ENCODE measurements at places on chromosomes 1 and 21. TPM values are rescaled to one million over a fixed set of nuclear protein-coding genes. Genes with fewer than 3 reads are reported as not detected.
A peak's percentile ranks its signal among the peaks of the same experiment; 100 is the strongest.

LCK gene
- not detected for total RNA-seq

FAM151A gene
- not detected for total RNA-seq

FNDC5 gene
- total RNA-seq = 0.84 TPM

GPA33 gene
- total RNA-seq = not detected

GRCh38 chr21:16942703-16943102, 570.1 kb upstream of the CXADR start:
- peak; percentile 9 for DNase-seq

GRCh38 chr1:63073309-63074306, 248.8 kb upstream of the FOXD3 start:
- no peak for DNase-seq

DNA sequence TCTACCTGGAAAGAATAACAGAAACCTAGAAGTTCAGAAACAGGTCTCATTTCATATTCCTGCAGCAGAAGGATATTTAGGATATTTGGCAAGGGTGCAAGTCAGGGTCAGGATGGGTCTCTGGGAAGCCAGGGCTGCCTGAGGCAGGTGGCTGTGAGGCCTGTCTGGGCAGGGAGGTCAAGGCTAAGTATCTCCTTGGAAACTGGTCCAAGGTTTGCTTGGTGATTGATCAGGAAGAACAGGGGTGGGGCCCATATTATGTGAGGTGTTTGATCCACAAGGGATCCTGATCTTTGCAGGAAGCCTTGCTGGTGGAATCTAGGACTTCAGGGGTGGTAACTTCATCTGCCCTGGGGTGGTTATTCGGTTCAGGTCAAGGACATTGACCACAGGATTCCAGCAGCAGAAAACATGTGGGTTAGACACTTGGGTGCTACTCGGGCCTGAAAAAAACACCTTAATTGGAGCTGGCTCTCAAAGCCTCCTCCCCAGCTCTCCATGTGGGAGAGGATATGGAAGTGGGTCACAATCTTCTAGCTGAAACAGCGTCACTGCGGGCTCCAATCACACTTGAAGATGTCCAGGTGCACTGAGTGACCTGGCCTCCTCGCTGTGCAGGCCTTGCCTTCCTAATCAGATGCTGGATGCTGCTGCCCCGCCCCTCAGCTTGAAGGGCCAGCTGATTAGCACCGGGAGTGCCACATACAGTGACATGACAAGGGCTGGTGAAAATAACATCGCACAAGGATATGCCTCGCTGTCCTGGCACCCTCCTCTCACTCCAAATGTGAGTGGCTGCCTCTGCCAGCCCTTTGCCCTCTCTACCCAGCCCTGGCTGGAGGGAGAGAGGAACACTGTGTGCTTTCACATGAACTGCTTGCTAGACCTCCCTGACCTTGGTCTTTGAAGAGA, 8.7 kb downstream of the CTNNBIP1 start:
- DNase-seq = no peak

DNA sequence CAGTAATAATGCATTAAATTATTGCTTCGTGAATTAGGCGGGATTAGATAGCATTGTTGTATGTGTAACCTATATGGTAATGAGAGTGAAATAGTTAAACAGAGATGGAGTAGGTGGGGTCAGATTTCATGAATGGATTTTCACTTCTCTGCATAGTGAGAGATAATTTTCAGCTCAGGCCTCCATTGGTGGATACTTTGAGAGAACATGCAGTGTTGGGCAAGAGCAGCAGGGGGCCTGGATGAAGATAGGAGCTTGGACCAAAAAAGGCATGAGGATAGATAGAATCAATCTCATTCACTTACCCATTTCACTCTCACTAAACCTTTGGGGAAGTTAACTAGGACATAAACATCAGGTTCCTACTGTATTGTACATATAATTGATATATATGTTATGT, 39.5 kb upstream of the C1orf87 start:
- DNase-seq = no peak

DNA sequence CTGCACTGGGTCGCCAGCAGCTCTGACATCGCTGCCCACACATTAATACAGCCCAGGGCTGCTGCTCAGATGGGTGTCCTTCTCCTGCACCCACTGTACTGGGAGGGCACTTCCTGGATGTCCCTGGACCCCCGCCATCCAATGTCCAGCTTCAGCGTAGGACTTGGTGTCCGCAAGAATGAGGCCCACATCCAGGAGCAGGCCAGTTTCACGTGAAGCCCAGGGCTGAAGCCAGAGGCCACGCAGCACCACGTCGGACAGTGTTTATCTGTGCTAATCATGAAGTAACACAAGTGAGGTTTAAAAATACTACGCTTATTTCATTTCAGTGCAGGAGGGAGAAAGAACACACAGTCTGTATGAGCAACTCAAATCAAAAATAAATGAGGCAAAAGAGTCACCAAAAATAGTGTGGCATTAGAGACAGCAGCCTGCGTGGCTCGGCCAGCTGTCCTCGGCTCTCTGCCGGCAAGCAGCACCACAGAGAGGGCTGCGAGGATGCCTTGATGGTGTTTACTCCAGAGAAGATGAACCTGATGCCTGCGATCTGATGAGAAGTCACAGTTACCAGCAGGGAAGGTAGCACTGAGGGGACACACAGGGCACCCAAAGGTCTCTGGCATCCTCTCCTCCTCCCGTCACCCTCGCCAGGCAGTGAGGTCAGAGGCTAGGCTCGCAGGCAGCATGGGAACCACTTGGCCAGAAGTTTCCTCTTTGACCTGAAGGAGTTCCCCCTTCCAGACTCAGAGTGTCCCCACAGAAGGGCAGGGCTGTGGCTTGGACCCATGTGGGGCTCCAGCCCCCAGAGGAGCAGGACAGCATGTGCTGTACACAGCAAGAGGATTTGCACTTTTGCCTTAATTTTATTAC, 22.1 kb upstream of the NPHP4 start:
- DNase-seq = no peak

- no peak for DNase-seq
Measured at GRCh38 chr1:61450872-61451571, 273.9 kb downstream of the TM2D1 start.

DNA sequence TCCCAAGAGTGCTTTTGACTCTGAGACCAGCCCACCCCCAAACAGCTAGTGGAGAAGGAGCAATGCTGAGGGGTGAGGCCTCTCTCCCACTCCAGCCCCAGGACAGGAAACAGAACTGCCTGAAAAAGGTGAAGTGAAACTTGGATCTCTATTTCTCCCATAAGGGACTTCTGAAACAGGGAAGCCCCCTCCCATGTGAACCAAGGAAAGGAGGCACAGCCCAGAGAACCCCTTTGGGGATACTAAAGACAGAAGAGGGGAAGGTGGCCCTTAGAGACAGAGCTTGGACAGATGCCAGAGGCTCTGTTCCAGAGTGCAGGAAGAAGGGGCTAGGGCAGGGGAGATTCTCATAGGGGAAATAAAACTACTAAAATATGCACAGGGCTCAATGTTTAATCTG, 2.9 kb downstream of the TNFAIP8L2 start:
- DNase-seq = no peak

GJC2 gene
- 2.0 TPM for total RNA-seq

NBPF4 gene
- not detected for total RNA-seq

- DNase-seq = no peak
Measured at GRCh38 chr1:26359981-26360806, 6.3 kb upstream of the CRYBG2 start.

DNA sequence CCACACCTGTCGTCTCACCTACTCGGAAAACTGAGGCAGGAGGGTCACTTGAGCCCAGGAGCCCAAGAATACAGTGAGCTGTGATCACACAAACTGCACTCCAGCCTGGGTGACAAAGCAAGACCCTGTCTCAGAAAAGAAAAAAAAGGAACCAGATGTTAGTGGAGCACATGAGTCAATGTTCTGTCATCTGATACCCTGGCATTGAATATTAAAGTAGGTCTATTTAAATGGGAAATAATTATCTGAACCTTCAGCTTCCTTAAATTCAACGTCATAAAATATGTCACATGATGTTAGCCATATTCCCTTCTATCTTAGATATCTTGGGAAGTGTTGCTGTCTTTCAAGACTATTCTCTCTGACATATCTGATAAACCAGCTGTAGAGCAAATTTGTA, 47.3 kb downstream of the NCAM2 start:
- DNase-seq = no peak

VAV3 gene
- total RNA-seq = not detected

GRCh38 chr1:98057236-98057910, 136.5 kb upstream of the DPYD start:
- DNase-seq = no peak

JAM2 gene
- not detected for total RNA-seq

HPDL gene
- 0.18 TPM for total RNA-seq

- DNase-seq = peak; percentile 11
Measured at GRCh38 chr1:17437580-17438317, 1.7 kb downstream of the RCC2 start.

ARTN gene
- not detected for total RNA-seq

- no peak for DNase-seq
Measured at GRCh38 chr1:207316141-207316540, 5.3 kb upstream of the CD55 start.

CYP4A11 gene
- total RNA-seq = not detected

- DNase-seq = no peak
Measured at GRCh38 chr1:118958937-118959631, 29.1 kb downstream of the TBX15 start.

DNA sequence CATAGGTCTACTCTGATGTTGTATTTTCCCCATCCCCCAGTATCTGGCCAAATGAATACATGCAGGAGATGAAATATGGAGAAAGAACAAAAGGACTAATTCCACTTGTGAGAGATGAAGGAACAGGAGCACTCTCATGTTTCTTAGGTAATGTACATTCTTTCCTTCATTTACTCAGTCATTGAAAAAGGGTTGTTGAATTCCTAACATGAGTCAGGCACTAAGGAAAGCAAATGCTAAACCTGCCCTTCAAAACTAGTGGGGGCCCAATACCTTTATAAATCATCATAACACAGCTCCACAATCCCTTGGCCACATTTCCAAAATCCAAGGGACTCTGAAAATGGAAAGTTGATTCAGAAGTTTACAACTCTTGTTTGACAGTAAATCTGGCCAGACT, 94.3 kb downstream of the DIRAS3 start:
- no peak for DNase-seq

- DNase-seq = no peak
Measured at GRCh38 chr1:190935925-190936324, 458.3 kb upstream of the BRINP3 start.

GRCh38 chr21:22474403-22474802, 1476.2 kb downstream of the NCAM2 start:
- DNase-seq = no peak

- no peak for DNase-seq
Measured at GRCh38 chr1:93989601-93990000, 80.4 kb upstream of the GCLM start.

LCE1D gene
- total RNA-seq = not detected

DNA sequence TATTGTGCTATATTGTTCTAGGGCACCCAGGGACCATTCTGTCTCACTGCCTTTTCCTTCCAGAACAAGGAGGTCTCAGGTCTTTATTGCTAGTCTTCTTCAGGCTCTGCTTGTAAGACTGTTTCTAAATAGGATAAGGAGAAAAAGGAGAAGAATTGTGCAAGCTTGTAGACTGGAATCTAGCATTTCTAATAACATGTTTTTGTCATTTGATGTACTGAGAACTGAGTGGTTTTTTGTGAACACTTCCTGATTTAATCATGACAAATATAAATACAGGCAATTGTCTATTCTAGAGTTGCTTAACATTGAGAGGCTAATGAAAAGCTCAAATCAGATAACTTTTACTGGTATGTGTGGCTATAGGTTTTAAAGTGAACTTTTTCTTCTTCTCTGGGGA, 77.6 kb downstream of the CLIC4 start:
- no peak for DNase-seq

DNA sequence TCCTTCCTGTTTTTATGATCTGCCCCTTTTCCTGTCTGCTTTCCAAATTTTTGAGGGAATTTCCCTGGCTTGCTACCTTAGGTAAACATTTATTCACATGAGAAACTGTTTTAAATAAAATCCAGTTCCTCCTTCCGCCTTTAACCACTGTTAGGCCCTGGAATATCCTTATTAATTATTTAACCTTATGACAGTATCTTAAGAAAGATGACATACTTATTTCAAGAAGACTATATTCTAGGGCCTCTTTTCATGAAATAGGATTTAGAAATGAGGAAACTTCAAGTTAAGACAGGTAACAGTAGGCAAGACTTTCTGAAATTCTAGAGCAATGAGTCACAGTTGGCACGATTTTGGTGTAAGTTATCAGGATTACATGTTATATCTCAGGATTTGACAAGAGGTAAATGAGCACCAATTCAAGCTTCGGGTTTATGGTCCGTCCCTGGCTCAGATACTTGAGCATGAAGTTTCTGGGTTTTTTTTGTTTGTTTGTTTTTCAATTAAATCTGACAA, 2.0 kb upstream of the TNFSF18 start:
- no peak for DNase-seq

FAM163A gene
- total RNA-seq = not detected

LEMD1 gene
- not detected for total RNA-seq

SPRR1B gene
- total RNA-seq = not detected

SPAG17 gene
- total RNA-seq = not detected

VSIG8 gene
- not detected for total RNA-seq

NHLH1 gene
- total RNA-seq = 0.11 TPM

PINK1 gene
- 55.0 TPM for total RNA-seq

F13B gene
- total RNA-seq = not detected

DNA sequence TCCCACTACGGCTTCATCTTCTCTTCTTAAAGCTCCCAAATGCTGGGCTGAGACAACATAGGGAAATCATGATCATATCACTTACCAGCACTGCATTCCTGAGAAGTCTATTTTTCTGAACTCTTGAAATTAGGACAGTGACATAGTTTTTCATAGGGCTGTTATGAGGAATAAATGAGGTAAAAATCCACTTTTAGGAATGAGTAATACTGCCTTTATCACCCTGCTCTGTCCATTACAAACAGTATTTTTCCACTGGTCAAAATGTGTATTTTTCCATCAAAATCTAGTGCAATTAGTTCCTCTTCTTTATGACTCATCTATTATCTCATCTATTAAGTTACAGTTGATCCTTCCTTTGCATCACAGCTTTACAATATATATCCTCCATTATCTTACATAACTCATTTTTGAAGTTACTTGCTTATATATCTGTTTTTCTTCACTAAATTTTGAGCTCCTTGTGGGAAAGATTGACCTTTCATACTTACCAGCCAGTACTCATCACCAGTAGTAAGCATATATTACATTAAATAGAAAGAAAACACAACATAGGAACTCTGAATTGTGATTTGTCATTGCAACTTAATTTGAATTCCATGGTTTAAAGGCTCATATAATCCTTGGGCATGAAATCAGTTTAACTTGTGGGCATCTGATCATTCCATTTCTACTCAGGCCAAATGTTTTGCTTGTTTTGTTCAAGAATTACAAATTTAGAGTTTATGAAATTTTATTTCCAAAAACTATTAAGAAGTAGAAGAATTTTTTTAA, 37.1 kb downstream of the PRRX1 start:
- no peak for DNase-seq

ANKRD35 gene
- total RNA-seq = not detected

- DNase-seq = peak; percentile 70
Measured at GRCh38 chr1:91569411-91570119, 68.9 kb downstream of the CDC7 start.

Data from SJSA1 (cell line).